ENCODE measurements at places on chromosomes 12 and 14.

- DNase-seq = no peak
Measured at GRCh38 chr12:88298761-88299242, 156.7 kb downstream of the TMTC3 start.

- no peak for DNase-seq
Measured at GRCh38 chr14:81946834-81947798, 413.5 kb upstream of the SEL1L start.

DNA sequence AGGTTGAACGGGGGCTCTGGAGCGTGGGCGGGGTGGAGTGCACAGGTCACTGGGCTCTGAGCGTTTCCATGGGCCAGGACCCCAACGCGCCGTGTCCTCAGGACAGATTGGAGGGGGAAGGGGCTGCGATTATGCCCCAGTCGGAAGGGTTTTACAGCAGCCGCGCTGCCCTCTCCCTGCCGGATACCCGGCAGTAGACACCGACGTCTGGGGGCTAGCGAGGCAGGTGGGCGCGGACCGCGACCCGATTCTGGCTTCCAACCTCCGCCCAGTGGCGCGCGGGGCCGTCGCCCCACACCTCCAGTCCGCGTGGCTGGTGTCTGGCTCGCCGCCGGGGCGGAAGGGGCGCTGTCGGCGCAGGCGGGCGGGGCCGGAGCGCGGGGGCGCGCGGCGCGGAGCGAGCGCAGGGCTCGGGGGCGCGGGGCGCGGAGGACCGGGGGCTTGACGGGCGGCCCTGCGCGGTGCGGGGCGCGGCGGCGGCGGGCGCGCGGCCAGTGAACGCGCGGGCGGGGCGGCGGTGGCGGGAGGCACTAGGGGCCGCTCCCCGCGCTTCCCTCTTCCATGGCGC is 2.4 kb upstream of the KIF26A start:
- no peak for DNase-seq

- DNase-seq = no peak
Measured at GRCh38 chr14:38553586-38553985, 297.7 kb upstream of the CLEC14A start.

- no peak for DNase-seq
Measured at GRCh38 chr14:80681651-80682050, 259.9 kb downstream of the CEP128 start.

- no peak for DNase-seq
Measured at GRCh38 chr12:32686340-32686739, 7.2 kb downstream of the DNM1L start.

GRCh38 chr12:101485021-101485420 is 9.9 kb downstream of the SPIC start:
- no peak for DNase-seq

DNA sequence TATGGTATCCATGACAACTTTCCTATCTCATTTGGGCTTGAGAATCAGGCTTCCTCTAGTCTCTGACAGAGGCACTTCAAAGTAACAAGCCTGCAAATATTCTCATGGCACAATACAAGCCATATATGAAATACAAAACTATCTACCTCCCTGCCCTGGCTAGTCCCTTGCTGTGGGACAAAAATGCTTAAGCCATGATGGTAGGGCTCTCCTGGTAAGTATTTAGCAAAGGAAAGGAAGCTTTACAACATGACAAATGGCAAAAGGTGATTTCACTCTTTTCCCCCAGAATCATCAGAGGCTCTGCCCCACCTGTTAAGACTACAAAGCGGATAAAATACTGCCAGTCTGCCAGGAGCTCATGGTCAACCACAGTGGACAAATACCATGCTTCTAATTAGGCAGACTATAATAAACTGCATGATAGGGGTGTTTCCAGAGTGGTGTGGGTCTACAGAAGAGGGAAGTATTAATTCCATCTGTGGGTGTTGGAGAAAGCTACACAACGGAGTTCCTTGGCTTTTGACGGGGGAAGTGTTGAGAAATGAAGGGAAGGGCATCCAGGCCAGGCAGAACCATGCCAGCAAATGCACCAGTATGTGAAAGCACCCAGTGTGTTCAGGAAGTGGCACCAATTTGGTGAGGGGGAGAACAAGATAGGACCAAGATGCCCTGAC is 92.9 kb downstream of the SPTSSA start:
- DNase-seq = no peak

DNA sequence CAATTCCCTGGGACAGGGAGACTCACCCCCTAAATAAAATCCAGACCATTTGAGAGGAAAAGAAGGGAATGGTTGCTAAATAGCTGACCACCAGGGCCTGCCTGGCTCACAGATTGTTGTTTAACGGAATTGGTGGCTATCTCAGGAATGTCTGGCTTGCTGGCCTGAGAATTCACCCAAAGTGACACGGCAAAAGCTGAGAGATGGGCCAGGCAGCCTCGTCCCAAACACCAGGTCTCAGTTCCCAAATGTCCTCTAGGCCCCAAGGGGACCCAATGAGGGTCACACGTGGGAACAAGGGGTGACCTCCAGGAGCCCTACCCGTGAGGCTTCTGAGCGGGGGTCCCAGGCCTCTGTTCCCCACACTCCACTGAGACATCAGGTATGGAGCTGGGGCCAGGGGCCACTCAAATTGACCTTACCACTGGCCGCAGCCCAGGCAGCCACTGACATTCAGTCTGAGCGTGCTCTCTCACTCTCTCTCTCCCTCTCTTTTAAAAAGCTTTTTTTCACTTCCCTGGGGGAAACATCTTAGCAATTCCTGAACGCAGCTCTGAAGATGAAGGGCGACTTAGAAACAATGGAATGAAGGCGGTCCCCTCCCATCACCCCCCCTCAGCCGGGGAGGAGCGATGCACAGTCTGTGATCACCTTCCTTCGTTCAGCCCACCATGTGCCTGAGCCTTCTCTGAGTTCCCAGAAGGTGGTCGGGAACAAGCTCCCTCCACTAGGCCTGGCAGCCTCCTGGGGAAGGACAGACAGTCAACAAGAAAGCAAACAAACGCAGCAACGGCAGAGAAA is 131.2 kb downstream of the SCARB1 start:
- DNase-seq = no peak

DNA sequence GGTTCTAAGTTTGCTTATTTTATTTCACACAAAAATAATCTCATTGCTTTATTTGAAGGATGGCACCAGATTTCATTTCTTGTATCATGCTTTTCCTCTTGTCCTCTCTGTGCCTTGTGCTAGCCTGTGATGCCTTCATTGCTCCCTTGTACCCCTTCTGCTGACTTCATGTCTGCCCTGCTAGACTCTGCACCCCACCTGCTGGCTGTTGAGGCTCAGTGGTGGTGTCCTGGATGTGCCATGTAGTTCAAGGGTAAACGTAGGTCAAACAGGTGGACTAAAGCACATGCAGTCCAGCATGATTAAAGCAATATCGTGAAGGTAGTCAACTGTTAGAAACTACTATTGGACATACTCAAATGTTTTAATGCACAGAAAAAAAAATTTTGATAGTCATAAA is 21.6 kb downstream of the MRPS35 start:
- DNase-seq = no peak

DNA sequence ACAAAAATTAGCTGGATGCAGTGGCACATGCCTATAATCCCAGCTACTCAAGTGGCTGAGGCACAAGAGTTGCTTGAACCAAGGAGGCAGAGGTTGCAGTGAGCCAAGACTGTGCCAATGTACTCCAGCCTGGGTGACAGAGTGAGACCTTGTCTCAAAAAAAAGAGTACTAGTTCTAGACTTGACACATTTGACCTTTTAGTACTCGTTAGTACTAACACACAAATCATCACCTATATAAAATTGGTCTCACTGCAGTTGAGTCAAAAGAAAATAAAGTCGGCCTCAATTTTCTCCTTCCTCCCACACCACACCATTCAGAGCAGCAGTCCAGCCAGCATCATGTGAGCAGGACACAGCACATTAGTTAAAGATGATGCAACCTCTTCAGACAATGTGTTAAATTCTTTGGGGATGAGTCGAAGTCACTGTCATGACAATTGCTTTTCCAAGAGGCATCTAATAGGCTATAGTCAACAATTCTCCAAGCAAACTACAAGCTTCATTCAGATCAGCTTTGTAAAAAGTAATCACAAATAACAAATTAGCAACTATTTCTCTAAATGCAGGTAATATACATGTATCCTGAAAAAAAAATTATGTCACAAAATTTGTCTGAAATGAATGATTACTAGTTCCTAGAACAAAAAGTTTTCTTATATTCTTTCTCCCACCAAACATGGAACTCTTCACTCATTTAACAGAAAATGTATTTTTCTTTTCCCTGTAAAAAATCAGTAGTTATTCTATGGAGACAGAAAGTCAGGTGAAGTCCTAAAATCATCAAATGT is 55.6 kb downstream of the CLIP1 start:
- DNase-seq = no peak

DNA sequence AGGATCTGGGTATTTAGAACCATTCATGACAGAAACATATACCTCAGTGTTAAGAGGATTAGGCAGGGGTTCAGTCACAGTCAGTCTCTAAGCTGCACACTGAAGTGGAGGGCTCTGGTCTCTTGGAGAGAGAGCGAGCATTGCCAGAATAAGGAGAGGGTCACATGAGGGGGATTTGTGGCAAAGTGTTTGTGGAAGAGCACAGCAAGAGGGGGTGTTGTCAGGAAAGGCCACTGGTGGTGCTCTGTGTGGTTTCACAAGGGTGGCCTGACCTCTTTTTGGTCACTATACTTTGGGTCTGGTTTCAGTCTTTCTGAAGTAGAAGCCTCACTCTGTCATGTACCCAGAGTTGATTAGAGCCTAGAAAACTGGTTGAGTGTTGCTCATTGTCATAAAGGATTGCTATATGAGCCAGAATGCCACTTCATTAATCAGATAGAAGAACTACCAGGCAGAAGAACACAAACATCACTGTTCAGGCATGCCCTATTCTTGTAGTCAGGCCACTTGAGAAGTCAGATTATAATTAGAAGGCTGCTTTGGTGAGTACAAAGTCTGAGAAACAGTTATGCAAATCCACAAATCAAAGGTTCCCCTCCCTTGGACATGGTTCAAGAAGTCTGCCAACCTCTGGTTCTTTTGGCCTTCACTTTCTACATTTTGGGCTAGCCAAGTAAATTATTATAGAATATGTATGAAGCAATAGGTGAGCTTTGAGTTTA is 8.4 kb downstream of the TMEM19 start:
- no peak for DNase-seq

- no peak for DNase-seq
Measured at GRCh38 chr12:20453756-20454310, 85.5 kb downstream of the PDE3A start.

DNA sequence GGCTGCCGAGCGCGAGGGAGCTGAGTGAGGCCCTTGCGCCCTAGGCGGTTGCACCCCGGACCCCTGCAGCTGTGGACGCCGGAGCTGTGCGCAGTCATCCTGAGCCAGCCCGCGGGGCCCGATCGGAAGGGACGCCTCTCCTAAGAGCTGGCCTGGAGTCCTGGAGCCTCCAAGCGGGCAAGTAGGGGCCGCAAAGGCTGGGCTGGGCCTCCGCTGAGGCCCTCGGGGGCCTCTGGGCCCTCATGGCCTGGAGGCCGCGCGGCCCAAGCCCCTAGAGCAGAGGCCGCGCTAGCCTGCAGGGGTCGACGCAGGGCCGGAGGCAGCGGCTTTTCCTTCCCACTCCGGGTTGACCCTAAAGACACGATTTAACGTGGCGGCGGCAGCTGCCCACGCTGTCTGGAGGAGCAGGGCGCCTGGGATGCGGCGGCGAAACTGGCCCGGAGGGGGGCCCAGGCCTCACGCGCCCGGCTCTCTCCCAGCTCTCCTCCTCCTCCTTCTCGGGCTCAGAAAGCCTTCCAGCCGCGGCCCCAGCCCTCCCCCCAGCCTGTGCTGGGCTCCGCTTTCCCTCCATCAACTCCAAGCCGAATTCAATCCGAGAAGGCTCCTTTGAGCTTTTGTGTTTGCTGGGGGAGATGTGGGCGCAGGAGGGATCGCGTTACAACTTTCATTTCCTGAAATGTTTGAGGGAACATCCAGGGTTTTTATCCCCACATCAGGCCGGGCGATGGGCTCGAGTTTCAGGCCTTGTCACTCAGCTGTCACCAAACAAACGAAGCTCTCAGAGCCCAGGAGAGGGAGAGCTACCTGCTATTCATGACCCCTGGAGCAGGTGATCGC is 11.6 kb downstream of the SIX1 start:
- DNase-seq = no peak

DNA sequence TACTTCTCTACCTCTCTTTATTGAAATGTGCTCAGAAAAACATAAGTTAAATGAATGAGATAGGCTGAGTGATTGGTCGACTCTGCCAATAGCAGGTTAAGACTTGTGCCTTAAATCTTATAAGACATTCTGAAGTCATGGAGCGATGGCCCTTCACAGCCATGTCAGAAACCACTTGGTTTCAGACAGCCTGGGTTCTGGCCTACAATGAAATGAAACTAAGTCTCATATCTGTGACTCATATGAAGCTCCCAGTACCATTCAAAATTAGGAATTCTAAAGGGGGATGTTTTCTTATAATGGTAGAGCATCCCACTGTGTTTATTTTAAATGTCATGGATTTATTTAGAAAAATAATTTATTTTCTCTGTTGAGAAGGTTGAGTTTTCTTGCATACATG is 42.6 kb downstream of the PLXNC1 start:
- no peak for DNase-seq

DNA sequence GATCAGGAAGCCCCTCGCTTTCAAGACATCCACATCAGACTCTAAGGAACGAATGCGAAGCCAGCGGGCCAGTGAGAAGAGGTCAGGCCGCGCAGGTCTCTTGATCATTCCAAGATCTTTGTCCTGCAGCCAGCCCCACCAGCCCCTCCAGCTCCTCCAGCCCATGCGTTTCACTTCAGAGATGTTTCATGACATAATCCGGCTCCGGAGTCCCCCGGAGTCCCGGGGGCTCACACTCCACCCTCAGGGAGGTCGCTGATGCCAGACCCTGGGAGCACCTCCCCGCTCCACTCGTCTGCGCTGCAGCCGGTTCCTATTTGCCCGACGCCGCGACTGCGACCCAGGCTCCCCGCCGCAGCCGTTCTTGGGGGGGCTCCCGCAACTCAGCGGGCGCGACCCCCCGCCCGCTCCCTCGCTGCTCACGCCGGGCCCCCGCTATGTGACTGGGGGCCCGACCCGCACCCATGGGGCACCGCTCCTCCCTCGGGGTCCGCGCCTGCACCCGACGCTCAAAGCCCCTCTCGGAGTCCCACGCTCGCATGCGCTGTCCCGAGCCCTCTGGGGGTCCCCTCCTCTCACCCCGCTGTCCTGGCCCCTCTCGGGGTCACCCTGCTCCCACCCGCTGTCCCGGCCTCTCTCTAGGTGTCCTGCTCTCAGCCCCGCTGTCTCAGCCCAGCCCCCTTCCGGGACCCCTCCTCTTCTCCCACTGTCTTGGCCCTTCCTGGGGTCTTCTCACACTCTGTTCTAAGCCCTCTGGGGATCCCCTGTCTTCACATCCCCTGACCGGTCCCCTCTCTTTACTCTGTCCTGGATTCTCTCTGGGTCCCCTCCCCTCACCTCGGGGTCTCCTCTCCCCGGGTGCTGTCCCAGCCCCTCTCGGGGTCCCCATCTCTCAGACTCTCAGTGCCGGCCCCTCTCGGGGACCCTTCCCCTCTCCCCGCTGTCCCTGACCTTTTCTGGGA is 1.1 kb downstream of the TAOK3 start:
- no peak for DNase-seq

DNA sequence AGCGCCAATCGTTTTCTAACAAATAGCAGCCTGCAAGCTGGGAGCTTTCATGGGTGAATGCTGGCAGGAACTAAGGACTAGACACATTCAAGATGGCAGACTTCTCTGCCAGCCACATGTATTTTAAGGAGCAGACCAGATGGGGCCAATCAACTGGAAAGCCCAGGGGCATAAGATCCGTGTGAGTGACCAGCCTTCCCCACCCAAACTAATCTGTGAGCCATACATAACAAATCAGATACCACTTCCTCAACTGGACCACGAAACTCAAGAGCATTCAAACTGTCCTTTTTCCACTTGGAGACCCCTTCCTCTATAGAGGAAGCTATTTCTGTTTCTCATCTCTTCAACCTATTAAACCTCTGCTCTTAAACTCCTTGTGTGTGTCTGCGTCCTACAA is 9.7 kb downstream of the TCL1B start:
- DNase-seq = no peak

Measured in NCI-H2081 treated with DMSO at 0.1 percent for 48 hours (cell line).